ENCODE measurements at places on chromosomes 12 and 14. TPM values are rescaled to one million over a fixed set of nuclear protein-coding genes. Genes with fewer than 3 reads are reported as not detected.

The MGST1 gene
- total RNA-seq = not detected

The C12orf50 gene
- total RNA-seq = not detected

DNA sequence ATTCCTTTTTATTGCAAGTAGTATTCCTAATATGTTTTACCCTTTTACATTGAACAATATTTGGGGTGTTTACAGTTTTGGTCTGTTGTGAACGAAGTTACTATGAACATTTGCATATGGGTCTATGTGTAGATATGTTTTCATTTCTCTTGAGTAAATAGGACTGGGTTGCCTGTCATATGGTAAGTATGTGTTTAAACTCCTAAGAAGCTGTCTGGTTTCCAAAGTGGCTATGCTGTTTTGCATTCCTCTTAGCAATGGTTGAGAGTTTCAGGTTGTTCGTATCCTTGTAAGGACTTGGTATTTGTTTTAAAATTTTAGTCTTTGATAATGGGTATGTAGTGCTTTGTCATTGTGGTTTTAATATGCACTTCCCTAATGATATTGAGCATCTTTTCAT lies 6.3 kb downstream of the METAP2 start:
- H3K4me3 ChIP-seq = no peak overlapping the region
- no peak overlapping the region for H3K27ac ChIP-seq
- no peak for DNase-seq
- H3K4me1 ChIP-seq = peaks cover 55% of the 10 kb centered on the region

The CPM gene
- 0.87 TPM for total RNA-seq

Measured in activated CD4-positive, alpha-beta T cell treated with anti-CD3 and anti-CD28 coated beads, Interleukin-2, amount 10 ng/mL, durations not matched to agents 7 days and 5 days (primary cell).